ENCODE measurements at places on chromosomes 6 and 20.

- no peaks in the 10 kb centered on the region for H3K36me3 ChIP-seq
- H3K4me1 ChIP-seq = peaks cover 6% of the 10 kb centered on the region
- DNase-seq = no peak
- no peak overlapping the region for H3K4me3 ChIP-seq
- no peaks in the 10 kb centered on the region for H3K27me3 ChIP-seq
Measured at GRCh38 chr20:58973866-58974265, 7.2 kb upstream of the NELFCD start.

DNA sequence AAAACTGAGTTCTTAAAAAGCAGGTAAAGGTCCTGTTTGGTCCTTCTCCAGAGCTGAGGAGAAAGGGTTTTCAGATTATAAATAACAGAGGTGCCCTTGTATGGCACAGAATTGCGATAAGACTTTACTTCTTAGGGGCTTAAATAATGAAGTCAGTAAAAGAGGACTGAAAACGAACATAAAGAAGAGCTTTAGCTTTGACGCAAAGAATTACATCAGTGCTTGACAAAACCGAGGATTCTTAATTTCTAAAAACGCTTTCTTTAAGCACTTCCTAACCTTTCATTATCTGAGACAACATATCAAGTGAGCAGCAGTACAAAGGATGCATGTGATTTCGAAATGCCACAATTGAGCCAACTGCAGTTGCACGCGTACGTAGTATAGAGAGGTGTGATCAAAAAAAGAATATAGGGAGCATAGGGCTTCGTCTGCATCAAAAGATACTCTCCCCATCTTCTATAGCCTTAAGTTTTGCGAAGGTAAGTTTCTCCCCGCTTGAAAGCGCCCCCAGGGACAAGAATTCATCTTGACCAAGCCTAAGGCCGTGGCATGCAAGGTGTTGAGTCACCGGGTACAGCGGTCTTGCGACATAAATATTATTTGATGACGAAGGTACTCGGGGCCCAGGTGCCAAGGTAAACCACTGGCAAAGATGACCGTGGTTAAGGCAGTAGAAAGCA lies 778 bp upstream of the LOC128125822 start:
- H3K4me3 ChIP-seq = peak overlapping the region; percentile 96
- DNase-seq = peak; percentile 45
- peaks cover 17% of the 10 kb centered on the region for H3K4me1 ChIP-seq
- peaks cover 4% of the 10 kb centered on the region for H3K36me3 ChIP-seq
- H3K27ac ChIP-seq = peak overlapping the region; percentile 55

- H3K36me3 ChIP-seq = no peaks in the 10 kb centered on the region
- DNase-seq = peak; percentile 56
- H3K4me1 ChIP-seq = no peaks in the 10 kb centered on the region
- H3K27me3 ChIP-seq = no peaks in the 10 kb centered on the region
- no peak overlapping the region for H3K4me3 ChIP-seq
Measured at GRCh38 chr20:38692436-38693411, 31.6 kb upstream of the SLC32A1 start.

- H3K27me3 ChIP-seq = no peaks in the 10 kb centered on the region
- H3K4me3 ChIP-seq = no peak overlapping the region
- H3K27ac ChIP-seq = no peak overlapping the region
Measured at GRCh38 chr6:9086331-9086730, 651.0 kb upstream of the SLC35B3 start.

DNA sequence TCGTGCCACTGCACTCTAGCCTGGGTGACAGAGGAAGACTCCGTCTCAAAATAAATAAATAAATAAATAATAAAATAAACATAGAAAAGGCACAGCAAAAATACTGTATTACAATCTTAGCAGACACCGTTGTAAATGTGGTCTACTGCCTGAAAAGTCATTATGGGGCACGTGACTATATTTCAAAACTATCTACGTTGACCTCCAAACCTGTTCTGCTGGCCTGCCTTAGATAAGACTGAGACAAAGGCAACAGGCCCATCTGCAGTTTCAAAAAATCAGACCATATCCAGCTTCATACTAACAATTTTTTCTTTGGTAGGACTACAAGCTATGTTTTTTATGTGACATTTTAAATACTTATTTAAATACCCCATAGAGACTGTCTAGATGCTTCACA lies 59.1 kb downstream of the AGPAT4 start:
- no peak for DNase-seq
- H3K27me3 ChIP-seq = no peaks in the 10 kb centered on the region
- H3K27ac ChIP-seq = no peak overlapping the region
- H3K4me3 ChIP-seq = no peak overlapping the region
- no peaks in the 10 kb centered on the region for H3K4me1 ChIP-seq

DNA sequence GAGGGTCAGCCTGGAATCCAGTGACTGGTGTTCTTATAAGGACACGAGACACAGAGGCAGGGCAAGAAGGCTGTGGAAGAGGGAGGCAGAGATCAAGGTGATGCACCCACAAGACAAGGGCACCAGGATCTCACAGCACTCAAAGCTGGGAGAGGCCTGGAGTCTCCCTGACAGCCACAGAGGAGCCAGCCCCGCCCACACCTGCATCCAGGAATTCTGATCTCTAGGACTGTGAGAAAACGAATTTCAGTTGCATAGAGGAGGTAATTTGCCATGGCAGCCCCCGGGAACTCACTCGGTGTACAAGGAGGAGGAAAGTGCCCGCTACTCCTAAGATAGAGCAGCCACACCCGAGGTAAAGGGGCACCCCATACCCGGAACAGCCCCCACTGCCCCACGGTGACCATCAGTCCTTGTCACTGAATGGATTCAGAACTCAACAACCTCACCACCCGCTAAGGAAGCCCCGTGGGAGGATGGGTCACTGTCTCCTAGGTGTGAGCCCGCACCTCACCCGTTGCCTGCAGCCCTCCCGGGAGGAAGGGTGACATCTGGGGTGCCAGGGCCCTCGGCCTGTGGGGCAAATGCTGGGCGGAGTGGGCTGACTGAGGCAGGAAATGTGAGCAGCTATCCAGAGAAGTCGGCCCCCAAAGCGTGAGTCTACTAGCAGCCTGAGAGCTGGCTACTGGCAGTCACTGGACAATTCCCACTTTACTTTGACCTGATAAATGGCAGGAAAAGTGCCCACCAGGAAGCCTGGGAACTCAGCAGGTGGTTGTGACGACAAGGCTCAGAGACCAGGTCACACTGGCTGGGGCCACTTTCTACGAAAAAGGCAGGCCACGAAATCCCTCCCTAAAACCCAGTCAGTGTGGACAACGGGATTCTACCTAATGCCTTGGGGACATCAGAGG lies 22.4 kb downstream of the DLL1 start:
- H3K36me3 ChIP-seq = no peaks in the 10 kb centered on the region
- H3K27ac ChIP-seq = no peak overlapping the region
- H3K4me3 ChIP-seq = no peak overlapping the region
- no peaks in the 10 kb centered on the region for H3K27me3 ChIP-seq

GRCh38 chr20:15916623-15917022 lies 656.6 kb downstream of the KIF16B start:
- H3K27ac ChIP-seq = no peak overlapping the region
- H3K27me3 ChIP-seq = no peaks in the 10 kb centered on the region
- no peak overlapping the region for H3K4me3 ChIP-seq
- H3K36me3 ChIP-seq = no peaks in the 10 kb centered on the region
- no peak for DNase-seq
- no peaks in the 10 kb centered on the region for H3K4me1 ChIP-seq

DNA sequence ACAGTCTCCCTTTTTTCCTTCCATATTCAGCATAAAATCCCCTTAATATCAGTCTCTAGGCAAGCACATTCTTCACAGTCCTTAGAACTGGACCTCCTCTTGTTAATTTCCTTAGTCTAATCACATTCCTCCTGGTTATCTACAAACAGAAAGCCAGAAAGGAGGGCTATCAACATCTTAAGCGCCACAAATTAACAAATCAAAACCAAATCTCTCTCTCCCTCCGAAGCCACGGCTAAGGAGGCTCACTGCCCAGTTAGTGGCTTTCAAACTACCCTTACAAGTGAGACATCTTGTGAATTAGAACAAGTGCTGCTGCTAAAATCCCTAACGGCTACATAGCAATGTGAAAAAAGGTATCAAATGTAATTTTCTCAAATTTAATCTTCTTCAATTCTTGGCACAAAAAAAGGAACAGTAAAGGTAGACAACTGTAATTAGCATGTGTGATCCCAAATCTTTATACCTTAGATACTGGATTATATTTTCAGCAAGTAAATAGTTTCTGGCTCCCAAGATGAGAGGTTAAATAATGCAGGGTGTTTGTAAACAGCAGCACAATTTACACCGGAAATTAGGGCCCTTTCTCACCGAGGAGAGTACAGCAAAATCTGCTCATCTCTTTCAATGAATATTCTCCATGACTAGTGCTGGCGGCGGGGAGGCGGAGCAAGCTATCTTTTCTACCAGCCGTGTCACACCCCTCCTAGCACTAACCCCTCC lies 1.4 kb upstream of the TRIM39 start:
- no peaks in the 10 kb centered on the region for H3K27me3 ChIP-seq
- DNase-seq = no peak
- peaks cover 29% of the 10 kb centered on the region for H3K4me1 ChIP-seq

GRCh38 chr20:58219342-58219700 lies 9.1 kb downstream of the ANKRD60 start:
- peaks cover 38% of the 10 kb centered on the region for H3K27me3 ChIP-seq
- no peaks in the 10 kb centered on the region for H3K36me3 ChIP-seq
- H3K4me1 ChIP-seq = no peaks in the 10 kb centered on the region
- no peak overlapping the region for H3K4me3 ChIP-seq
- H3K27ac ChIP-seq = no peak overlapping the region

DNA sequence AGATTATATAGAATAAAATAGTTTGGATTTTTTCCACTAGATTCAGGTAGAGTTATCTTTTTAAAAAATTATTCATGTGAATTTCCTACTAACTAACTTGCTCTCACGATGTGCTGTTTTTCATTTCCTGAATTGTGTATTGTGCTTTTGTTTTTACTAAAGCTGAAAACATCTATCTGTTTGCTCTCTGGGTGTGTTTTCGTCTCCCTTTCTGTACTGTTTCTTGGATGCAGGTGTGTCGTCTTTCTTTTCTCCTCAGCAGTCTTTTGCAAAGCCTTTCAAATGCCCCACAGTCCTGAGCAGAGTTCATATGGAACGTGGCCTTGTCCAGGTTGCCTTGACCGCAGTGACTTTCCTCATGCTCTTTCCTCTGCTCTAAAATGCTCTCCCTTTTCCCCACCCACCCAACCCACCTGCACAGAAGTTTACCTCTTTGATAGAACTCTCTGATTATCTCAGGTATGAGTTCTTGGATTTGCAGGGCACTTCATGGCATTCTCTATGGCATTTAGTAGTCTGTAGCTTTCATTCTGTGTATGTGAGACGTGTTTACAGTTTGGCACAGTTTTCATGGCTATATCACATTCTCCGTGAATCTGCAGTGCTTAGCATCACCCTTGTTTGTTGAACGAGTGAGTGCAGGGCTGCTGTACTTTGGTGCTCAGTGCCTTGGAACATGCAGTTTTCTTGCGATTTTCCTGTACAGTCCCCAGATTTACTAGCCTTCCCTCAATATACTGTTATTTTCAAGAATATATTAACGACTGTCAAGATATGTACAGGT lies 77.1 kb downstream of the FARS2 start:
- no peaks in the 10 kb centered on the region for H3K27me3 ChIP-seq
- no peak for DNase-seq
- H3K27ac ChIP-seq = no peak overlapping the region
- H3K4me1 ChIP-seq = no peaks in the 10 kb centered on the region

DNA sequence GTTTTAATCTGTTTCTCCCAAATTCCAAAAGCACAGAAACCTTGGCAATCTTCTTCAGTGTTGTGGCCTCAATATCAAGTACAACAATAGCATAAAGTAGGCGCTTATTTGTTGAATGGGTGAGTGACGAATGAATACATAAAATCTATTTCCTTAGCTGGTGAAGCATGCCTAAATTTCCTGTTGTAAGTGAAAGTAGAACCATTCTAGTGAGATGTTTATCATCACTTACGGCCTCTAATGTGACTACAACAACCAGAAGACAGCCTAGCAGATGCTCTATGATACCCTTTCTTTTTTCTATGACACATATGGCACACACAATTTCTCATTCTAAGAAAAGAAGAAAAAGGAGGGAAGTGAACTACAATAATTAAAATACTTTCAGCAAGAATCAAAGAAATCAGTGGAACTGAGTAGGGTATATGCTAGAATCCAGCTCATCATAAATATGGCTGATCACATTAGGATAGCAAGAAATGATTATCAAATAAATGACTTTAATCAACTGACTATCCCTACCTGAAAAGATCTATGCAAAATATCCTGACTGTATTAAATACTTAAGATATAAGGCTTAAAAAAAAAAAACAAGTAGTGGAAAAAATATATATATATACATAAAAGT lies 67.4 kb downstream of the BTBD9 start:
- no peak overlapping the region for H3K27ac ChIP-seq
- peaks cover 10% of the 10 kb centered on the region for H3K36me3 ChIP-seq
- H3K4me3 ChIP-seq = no peak overlapping the region
- no peaks in the 10 kb centered on the region for H3K27me3 ChIP-seq
- no peak for DNase-seq
- peaks cover 15% of the 10 kb centered on the region for H3K4me1 ChIP-seq

- DNase-seq = peak; percentile 34
- peaks cover 11% of the 10 kb centered on the region for H3K36me3 ChIP-seq
- peaks cover 15% of the 10 kb centered on the region for H3K4me1 ChIP-seq
- no peak overlapping the region for H3K4me3 ChIP-seq
- peak overlapping the region; percentile 69 for H3K27ac ChIP-seq
- no peaks in the 10 kb centered on the region for H3K27me3 ChIP-seq
Measured at GRCh38 chr6:136173519-136174507, 76.3 kb downstream of the MTFR2 start.
